Non-pigmented ciliary epithelial cell (primary cell): ENCODE measurements at places on chromosomes 13 and 19.

DNA sequence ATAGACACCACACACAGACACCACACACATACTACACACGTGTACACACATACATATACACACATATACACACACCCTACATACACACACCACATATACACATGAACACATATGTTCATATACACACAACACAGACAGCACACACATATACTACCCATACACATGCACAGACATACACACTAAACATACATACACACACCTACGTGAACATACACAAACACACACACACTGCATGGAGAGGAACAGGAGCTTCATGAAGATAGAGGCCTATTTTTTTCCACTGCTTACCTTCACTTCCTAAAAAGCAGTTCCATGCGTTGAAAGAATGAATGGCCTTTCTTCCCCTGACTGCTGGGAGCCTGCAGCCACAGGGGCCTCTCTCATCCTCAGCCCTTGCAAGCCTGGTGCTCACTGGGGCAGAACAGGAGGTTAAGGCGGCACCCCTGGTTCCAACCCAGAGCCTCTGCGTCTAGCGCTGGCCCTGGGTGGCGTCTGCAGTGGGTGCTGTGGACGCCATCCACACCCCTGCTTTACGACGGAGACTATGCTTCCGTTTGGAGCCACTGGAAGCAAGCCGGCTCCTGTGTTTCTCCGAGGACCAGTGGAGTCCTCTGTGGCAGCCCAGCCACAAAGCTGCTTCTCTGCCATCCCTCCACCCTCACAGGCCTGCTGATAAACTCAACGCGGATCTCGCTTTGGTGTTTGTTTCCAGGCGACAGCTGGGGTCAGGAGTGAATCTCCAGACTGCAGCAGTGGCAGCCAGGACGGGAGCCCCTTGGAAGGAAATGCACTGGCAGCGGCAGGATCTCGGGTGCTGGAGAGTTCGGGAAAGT is 1.9 kb upstream of the RASA3 start:
- no peak for DNase-seq

- DNase-seq = no peak
Observed at GRCh38 chr13:95411428-95412040, 110.3 kb upstream of the ABCC4 start.

- DNase-seq = no peak
Observed at GRCh38 chr19:16619457-16619856, 8.5 kb downstream of the MED26 start.

GRCh38 chr19:18231775-18232174 is 5.5 kb upstream of the PDE4C start:
- DNase-seq = no peak

GRCh38 chr13:84543962-84544361 is 661.7 kb upstream of the SLITRK1 start:
- DNase-seq = no peak

DNA sequence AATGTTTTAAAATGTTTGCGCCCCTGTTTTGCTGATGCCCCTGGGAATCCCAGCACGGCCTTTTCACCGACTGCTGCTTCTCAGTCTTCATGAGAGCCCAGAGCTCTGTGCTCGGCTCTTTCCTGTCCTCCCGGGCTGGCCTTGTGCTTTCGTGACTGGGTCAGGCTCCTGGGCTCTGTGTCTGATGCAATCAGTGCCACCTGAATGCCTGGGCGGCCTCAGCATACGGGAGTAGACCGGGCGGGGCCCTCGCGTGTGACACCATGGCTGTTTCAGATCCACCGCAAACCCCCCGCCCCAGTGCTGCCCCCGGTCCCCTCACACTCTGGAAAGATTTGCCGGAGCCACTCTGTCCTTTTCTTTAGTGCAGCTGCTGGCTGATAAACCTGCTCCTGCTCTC is 21.4 kb downstream of the PABPC3 start:
- no peak for DNase-seq

DNA sequence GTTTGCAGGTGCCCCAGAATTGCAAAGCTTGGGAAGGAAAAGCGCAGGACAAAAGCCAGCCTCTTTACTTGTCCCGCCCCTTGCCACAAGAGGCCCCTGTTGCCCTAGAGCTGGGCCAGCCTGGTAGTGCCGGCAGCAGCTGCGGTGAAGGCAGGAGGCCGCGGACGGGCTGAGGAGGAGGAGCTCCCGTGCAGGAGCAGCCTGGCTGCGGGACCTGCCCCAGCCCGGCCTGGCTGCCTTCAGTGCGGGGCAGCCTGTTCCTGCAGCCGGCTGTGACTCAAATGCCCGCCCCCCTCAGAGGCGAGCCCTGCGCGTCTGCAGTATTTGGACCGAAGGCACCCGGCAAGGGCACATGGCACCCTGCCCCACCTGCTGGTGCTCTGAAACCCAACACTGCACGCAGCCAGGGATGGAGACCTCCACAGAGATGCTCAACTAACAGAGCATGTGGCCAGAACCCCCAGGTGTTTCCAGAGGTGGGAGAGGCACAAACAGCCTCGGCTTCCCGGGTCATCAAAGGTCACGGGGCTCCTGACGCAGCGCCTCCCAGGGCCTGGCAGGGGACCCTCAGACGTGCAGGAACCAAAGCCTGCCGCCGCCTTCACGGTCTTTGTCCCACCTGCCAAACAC is 29.7 kb downstream of the NAXD start:
- DNase-seq = no peak

DNA sequence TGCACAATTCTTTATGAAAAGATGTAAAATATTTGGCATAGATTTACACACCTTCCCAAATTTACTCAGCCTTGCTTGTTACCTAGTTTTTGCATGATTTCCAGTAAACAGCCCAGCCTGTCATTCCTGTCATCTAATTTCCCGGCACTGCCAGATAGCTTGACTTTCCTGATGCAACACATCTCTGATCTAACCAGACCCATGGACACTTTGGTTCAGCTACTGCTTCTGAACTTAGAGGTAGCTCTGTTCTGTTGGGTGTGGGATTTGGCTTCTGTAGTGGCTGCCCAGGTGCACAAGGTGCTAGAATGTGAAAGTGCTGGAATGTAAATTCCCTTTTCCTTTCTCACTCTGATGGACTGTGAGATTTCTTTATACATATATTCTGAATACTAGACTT is 1033.5 kb downstream of the SLITRK1 start:
- no peak for DNase-seq

DNA sequence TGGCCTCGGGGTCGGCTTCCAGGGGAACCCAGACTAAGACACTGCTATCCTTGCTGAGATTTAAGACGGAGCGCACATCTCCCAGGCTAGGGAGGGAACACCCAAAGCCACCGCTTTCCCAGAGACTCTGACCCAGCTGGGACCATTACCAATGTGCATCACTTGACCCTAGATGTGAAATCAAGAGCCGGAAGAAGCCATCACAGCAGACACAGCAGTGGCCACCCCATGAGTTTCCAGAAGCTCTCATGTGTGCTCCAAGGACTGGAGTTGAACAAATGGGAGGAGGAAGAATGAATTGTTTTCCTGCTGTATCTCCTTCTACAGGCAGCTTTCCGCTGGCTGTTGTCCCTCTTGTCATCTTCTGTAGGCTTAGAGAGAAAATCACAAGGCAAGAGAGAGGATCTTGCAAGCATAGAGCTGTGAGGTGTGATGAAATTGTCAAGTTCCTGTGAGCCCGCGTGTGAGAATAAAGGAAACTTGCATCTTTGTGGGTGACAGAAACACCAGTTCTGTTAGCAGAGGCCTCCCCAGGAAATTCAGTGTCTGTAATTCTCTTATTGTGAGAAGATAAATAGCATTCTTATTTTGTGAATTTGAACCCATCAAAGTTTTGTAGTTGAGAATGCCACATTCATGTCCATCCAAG is 711.8 kb downstream of the UQCRFS1 start:
- DNase-seq = no peak

- DNase-seq = peak; percentile 2
Observed at GRCh38 chr13:107907065-107907805, 308.1 kb downstream of the LIG4 start.

DNA sequence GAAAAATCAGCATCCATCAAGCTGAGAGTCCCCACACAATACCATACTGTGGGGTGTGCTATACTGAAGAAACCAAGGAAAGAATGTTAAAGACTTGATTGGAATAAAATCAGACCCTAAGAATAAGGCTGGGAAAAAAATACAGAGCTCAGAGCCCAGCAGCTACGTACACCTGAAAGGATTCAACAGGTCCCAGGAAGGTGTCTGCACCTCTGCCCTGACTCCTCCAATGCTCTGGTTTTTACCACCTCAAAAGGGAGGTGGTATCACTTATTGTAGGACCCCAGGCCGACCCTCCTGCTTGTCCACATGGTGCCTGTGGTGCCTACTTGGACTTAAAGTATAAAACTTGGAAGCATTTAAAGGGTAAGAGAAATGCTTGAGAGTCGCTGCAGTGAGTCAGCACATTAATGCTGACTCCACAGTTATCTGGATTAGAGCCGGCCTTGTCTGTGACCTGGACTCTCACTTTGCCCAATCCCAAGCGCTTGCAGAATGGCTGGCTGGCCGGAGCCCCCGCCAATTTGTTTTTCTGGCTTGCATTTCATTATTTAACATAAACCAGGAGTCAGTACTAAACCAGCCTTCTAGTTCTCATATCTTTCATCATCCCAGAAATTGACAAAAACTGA is 110.1 kb downstream of the FGF14 start:
- DNase-seq = no peak

DNA sequence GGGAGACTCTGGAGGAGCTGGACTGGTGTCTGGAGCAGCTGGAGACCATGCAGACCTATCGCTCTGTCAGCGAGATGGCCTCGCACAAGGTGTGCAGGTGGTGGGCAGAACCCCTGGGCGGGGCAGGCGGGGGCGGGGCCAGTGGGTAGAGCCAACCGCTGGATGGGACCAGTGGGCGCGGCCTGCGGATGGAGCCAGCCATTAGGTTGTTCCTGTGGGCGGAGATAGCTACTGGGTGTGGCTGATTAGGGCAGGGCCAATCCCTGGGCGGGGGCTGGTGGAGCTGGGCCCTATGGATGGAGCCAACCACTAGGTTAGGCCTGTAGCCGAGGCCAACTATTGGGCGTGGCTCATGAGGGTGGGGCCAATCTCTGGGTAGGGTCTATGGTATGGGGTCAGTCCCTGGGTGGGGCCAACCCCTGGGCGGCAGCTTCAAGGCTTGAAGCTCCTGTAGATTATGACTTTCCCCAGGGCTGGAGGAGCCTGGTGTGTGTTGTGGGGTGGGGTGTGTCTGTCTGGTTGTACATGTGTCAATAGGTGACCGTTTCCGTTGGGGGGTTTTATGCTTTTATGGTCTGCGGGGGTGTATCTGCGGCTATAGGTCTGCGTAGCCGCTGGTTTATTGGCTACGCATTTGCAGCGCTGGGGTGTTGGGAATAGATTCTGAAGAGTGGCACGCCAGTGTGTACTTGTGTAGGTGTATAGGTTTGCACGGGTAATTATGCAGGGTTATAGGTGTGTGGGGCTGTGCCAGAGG is 30.7 kb downstream of the PDE4A start:
- no peak for DNase-seq

DNA sequence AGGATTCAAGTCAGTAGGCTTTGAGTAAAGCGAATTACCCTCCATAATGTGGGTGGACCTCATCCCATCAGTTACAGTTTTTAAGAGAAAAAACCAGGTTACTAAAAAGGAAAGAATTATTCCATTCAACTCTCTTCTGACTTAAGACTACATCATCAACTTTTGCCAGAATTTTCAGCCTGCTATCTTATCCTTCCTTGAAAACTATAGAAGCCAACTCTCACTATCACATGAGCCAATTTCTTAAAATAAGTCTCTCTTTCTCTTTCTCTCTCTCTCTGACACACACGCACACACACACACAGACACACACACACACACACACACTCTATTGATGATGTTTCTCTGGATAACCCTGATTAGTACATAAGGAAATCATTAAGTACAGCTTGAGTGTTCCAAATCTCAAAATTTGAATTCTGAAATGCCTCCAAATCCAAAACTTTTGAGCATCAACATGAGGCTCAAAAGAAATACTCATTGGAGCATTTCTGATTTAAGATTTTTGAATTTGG is 217.0 kb upstream of the PRR20A start:
- no peak for DNase-seq

DNA sequence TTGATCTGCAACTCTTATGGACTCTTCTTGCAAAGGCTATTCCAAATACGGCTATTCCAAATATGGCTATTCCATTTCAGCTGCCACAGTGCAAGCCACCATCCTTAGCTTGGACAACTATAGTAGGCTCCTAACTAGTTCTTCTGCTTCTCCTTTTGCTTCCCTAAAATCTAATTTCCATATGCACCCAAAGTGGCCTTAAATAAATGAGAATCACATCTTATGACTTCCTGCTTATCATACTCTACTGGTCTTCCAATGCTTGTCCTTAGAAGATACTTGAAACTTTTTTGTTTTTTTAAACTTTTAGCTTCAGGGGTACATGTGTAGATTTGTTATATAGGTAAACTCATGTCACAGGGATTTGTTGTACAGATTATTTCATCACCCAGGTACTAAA is 4.9 kb downstream of the UCHL3 start:
- no peak for DNase-seq

DNA sequence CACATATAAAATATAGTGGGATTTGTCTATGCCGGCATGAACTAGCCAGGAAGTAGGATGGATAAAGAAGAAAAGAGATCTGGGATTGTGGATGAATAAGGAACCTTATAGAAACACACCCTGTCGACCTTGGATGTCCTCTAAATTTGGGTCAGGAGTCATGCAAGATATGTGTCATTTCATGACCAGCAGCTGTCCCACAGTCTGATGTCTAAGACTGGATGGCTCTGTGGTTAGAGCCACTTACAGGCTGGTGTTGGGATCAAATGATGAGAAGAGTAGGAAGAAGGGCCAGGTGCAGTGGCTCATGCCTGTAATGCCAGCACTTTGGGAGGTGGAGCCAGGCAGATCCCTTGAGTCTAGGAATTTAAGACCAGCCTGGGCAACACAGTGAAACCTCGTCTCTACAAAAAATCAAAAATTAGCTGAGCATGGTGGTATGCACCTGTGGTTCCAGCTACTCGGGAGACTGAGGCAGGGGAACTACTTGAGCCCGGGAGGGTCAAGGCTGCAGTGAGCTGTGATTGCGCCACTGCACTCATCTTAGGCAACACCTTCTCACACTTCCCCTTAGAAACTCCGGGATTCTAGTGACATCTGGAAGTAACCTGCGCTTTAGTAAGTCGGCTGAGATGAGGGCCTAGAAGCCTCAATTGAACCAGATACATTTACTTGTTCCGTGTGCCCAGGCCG is 30.8 kb downstream of the TMED1 start:
- no peak for DNase-seq

- DNase-seq = no peak
Observed at GRCh38 chr19:4372165-4373012, 28.0 kb downstream of the SH3GL1 start.

DNA sequence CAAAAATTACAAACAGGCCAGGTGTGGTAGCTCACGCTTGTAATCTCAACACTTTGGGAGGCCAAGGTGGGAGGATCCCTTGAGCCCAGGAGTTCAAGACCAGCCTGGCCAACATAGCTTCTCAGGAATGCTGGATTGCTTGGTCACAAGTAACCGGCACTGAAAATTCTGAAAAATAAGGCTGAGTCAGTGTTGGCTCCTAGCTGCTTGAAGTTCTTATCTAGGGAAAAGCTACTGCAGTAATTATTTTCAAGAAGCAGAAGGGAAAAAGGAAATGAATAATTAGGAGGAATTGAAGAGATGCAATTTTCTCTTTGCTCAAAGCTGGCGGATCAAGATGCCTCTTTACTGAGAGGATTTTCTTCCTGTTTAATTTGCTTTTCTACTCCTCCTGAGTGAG is 75.0 kb upstream of the GTF3A start:
- no peak for DNase-seq

- peak; percentile 73 for DNase-seq
Observed at GRCh38 chr13:83895994-83896580, 13.8 kb upstream of the SLITRK1 start.

GRCh38 chr19:19031891-19032290 is 1.4 kb downstream of the SUGP2 start:
- DNase-seq = no peak

- no peak for DNase-seq
Observed at GRCh38 chr19:33811736-33812387, 15.2 kb downstream of the KCTD15 start.
